ENCODE measurements at places on chromosomes 7 and 10.
A peak's percentile ranks its signal among the peaks of the same experiment; 100 is the strongest.

DNA sequence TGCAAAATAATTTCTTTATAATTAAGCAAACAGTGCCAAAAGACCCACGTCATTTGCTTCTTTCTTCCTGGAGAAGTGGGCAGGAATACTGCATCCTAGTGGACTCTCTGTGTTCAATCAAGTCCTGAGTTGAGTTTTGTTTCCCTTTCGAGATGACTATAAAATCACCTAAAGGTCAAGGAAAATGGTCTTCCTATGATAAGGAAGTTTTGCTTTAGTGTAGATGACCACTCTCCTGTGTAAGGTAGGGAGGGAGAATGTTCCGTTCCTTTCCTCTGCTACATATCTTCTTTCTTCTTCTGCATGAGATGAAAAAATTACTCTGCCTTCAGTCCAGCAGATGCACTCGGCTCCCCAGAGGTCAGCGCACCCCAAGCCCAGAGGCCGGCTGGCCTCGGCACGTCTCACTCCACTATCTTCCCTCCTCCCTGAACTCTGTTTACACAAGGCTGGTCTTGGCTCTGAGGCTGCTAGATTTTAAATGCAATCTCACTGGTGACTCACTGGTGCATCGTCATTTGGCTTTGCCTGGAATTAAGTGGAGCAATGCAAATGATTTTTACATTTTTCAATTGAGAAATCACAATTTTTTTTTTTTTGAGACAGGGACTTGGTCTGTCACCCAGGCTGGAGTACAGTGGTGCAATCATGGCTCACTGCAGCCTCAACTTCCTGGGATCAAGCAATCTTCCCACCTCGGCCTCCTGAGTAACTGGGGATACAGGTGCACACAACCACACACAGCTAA is 18.6 kb upstream of the VDAC2 start:
- peak; percentile 96 for DNase-seq

GRCh38 chr7:55132890-55133551 is 114.2 kb downstream of the EGFR start:
- peak; percentile 99 for DNase-seq

DNA sequence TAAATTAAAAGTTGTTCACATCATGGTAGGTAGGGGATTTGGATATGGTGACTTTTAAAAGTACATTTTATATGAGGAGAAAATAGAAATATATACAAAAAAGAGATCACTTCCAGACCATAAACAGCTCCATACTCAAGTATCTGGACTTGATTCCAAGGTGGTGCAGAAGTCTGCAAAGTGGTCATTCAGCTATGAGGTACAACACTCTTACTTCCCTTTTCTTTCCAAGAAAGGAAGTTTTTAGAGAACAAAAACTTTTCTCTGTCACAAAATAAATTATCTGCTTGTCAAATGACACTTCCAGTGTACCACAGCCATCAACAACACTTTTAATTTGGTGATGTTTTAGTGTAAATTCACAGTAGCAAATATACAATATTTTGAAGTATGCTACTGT is 1013.5 kb downstream of the GATA3 start:
- no peak for DNase-seq

DNA sequence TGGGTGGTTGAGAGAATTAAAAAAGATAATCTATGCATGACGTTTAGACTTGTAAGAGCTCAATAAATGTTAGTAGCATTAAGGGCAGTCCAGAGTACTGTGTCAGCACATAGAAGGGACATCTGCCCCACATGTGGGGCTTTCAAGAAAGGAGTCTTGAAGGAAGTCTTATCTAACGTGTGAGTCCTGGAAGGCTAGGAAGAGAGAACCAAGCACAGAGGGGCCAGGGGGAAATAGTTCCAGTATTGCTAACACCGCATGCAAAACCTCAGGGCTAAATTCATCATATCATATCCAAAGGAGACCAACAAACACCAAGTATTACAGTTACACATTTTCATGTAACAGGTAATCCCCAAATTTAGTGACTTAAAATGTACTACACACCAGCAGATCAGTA is 122.7 kb downstream of the AOAH start:
- no peak for DNase-seq

DNA sequence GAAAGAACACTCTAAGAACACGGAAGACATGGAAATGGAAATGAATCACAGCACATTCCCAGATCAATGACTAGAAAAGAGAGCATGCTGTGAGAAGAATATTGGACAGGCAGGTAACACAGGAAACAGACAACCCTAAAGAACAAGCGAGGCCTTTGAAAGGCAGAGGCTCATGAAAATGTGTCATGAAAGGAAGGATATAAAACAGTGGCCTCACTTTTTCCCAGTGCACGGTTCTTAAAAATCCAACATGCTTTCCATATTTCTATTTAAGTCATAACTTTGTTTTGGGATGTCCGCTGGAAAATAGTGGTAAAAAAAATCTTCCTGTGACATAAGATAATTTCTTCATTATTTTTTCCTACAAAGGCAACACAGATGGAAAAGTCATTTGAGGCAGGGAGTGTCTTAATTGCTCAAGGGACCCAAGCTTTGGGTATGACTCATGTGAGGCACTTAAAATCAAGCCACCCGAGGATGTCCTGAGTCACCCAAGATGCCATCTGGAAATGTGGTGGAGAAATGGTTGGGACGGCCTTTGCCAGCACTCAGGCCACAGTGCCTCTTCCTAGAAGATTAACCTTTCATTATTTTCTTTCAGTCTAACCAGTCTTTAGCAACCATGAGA is 17.0 kb downstream of the ITIH5 start:
- peak; percentile 1 for DNase-seq
